ENCODE measurements at places on chromosomes 7 and 10. TPM values are rescaled to one million over a fixed set of nuclear protein-coding genes. Genes with fewer than 3 reads are reported as not detected.

Gene PDSS1
- polyA plus RNA-seq, result 31.5 TPM

Gene INA
- 0.98 TPM for polyA plus RNA-seq

Gene LHFPL3
- 0.05 TPM for polyA plus RNA-seq

Gene MUC12
- 1.4 TPM for polyA plus RNA-seq

All from thymus (tissue), 14 donors.